ENCODE measurements at places on chromosomes 16 and 17. TPM values are rescaled to one million over a fixed set of nuclear protein-coding genes. Genes with fewer than 3 reads are reported as not detected.

- no peak for DNase-seq
Observed at GRCh38 chr16:22789281-22789945, 24.5 kb upstream of the HS3ST2 start.

DNA sequence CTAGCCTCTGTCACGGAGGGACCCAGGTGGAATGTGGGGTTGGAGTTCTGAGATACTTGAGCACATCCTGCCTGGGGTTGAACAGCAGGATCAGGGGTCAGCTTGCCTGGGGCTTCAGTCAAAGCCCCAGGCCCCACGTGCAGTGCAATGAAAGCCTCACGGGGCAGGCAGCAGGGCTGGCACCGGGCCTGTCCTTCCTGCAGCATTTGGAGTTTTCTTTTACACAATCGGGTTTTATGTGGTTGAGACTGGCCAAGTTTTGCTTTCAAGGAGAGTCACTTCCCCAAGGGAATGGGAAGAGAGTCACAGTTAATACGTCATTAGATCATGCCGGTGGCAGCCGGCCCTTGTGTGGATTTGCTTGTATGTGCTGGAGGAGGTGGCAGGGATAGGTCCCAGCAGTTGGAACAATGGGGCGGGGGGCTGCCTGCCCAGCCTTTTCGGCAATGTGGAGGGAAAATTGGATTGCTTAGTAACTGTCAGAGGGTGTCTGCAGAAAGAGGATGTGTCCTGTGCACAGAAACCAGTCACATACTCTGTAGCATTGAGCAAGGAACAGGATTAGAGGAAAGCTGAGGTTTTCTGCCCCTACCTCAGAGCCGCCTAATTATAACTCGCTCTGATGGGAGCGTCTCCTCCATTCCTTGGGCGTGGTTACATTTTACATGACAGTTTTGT, 4.5 kb downstream of the RMI2 start:
- no peak for DNase-seq

DNA sequence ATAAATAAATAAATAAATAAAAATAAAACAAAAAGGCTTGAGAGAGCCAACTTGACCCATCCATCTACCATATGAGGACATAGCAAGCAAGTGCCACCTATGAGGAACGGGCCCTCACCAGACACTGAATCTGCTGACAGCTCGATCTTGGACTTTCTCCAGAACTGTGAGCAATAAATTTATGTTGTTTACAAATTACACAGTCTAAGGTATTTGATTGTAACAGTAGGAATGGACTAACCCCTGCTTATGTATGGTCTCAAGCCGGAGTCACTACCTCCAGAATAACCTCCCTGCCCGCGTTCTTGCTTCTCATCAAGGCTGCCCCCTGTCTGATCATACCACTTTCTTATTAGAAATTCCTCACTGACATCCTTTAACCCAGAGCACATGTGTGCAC, 9.9 kb downstream of the SLC5A11 start:
- no peak for DNase-seq

CX3CL1 gene
- total RNA-seq: not detected

CFAP97D1 gene
- total RNA-seq: not detected

LPO gene
- total RNA-seq: not detected
